ENCODE measurements at places on chromosomes 6 and 20. TPM values are rescaled to one million over a fixed set of nuclear protein-coding genes. Genes with fewer than 3 reads are reported as not detected.

Gene VIP
- not detected for polyA plus RNA-seq

DNA sequence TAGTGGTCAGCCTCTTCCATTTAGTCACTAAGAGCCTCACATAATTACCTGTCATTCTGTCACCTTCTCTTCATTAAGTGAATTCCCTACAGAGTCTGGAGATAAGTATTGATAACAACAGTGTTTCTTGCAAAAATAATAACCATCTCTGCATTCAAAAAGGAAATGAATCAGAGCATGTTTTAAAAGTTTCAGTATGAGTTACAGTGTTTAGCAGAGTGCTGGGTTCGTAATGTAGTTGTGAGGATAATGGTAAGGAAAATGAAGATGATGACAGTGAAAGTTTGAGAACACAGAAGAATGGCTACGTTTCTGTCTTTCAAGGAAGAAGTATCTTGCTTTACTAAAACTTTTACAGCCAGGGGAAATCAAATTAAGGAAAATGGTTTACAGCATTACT lies 31.3 kb downstream of the GPRC6A start:
- no peak overlapping the region for H3K4me3 ChIP-seq
- H3K36me3 ChIP-seq: no peaks in the 10 kb centered on the region

DNA sequence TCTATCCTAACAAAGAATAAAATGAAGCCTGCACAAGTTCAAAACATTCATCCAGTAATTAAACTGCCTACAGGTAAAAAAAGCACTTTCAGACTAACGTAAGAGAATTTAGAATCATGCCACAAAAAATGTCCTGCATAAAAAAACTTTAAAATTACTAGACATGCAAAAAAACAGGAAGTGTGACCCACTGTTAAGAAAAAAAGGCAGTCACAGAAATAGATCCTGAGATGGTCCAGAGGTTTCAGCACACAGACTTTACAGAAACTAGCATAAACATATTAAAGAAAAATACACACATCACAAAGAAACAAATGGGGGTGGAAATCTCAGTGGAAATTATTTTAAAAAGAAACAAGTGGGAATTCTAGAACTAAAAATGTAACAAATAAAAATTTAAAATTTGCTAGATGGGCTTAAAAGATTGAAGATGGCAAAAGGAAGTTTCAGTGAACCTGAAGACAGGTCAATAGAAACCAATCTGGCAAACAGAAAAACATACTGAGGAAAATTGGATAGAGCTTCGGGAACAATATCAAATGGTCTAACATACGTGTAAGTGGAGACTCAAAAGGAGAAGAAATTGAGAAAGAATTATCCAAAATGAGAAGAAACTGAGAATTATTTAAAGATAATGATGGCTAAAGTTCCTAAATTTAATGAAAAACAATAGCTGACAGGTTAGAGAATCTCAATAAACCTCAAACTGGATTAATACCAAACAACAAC lies 3.4 kb upstream of the ZNF133 start:
- no peaks in the 10 kb centered on the region for H3K27me3 ChIP-seq
- H3K36me3 ChIP-seq: no peaks in the 10 kb centered on the region
- DNase-seq: no peak
- peaks cover 3% of the 10 kb centered on the region for H3K4me1 ChIP-seq

- no peak overlapping the region for H3K4me3 ChIP-seq
Measured at GRCh38 chr6:68834551-68834950, 199.5 kb downstream of the ADGRB3 start.

DNA sequence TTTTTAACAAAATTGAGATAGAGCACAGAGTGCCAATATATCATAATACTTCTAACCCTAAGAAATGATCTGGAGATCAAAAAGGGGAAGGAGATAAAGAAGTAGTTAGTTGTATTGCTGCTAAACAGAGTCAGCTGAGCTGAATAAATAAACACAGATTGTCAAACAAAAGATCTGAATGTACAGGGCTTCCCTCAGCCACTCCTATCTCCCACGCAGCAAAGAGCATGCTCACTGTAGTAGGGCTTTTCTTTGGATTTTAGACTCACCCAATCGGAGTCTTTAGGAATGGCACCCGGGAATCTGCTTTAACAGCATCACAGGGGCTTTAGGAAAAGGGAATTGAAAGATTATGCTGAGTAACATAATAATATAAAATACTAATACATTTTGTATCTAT lies 222.2 kb upstream of the STXBP5 start:
- H3K27ac ChIP-seq: no peak overlapping the region
- H3K27me3 ChIP-seq: no peaks in the 10 kb centered on the region
- H3K4me1 ChIP-seq: peaks cover 5% of the 10 kb centered on the region
- DNase-seq: no peak

Gene TUBB2B
- 6.1 TPM for polyA plus RNA-seq

GRCh38 chr20:38226553-38226952 lies 34.0 kb downstream of the KIAA1755 start:
- no peaks in the 10 kb centered on the region for H3K36me3 ChIP-seq
- H3K4me3 ChIP-seq: no peak overlapping the region
- peaks cover 4% of the 10 kb centered on the region for H3K4me1 ChIP-seq
- H3K27ac ChIP-seq: no peak overlapping the region

Gene CLPSL2
- not detected for polyA plus RNA-seq

- H3K4me3 ChIP-seq: no peak overlapping the region
- 0 out of 2 replicates have a peak, but pooled peaks cover 4% of the 10 kb centered on the region for H3K27me3 ChIP-seq
- no peaks in the 10 kb centered on the region for H3K36me3 ChIP-seq
- no peak for DNase-seq
- H3K27ac ChIP-seq: no peak overlapping the region
Measured at GRCh38 chr6:129981598-129981997, 36.8 kb upstream of the L3MBTL3 start.

- no peak overlapping the region for H3K27ac ChIP-seq
- H3K4me3 ChIP-seq: no peak overlapping the region
Measured at GRCh38 chr6:158022749-158023596, 41.3 kb downstream of the SYNJ2 start.

- no peaks in the 10 kb centered on the region for H3K36me3 ChIP-seq
- peaks cover 11% of the 10 kb centered on the region for H3K4me1 ChIP-seq
- no peak overlapping the region for H3K4me3 ChIP-seq
- no peak overlapping the region for H3K27ac ChIP-seq
Measured at GRCh38 chr20:46222521-46223007, 85.7 kb downstream of the CDH22 start.

Gene ULBP3
- not detected for polyA plus RNA-seq

GRCh38 chr6:98787961-98788360 lies 46.4 kb upstream of the POU3F2 start:
- no peak for DNase-seq
- no peak overlapping the region for H3K4me3 ChIP-seq
- no peaks in the 10 kb centered on the region for H3K36me3 ChIP-seq
- H3K4me1 ChIP-seq: no peaks in the 10 kb centered on the region
- no peak overlapping the region for H3K27ac ChIP-seq

GRCh38 chr6:120378582-120379220 lies 955.6 kb downstream of the TBC1D32 start:
- no peaks in the 10 kb centered on the region for H3K36me3 ChIP-seq
- no peaks in the 10 kb centered on the region for H3K4me1 ChIP-seq
- H3K4me3 ChIP-seq: no peak overlapping the region
- no peak overlapping the region for H3K27ac ChIP-seq

DNA sequence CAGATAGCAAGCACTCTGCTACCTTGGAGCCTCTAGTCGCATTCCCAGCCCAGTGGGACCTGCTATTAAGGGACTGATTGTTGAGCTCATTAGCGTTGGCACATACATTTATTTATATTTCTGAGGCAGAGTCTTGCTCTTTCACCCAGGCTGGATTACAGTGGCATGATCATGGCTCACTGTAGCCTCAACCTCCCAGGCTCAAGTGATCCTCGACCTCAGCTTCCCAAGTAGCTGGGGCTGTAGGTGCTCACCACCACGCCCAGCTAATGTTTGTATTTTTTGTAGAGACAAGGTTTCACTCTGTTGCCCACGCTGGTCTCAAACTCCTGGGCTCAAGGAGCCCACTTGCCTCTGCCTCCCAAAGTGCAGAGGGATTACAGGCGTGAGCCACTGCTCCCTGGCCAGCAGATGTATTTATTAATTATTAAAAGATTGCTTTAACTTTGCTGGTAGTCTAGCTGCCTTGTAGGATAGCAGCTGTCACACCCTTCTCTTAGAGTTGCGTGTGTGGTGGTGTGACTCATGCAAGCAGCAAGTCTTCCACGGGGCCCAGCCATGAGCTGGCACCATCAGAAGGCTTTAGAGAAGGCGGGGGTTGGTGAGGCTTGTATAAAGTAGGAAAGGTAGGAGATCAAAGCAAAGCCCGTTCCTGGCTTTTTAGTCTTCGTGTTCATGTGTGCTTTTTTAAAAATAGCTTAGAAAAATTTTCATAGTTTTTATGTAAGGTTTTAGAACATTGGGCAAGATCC lies 16.5 kb downstream of the ACTR5 start:
- H3K27ac ChIP-seq: no peak overlapping the region
- H3K36me3 ChIP-seq: peaks cover 83% of the 10 kb centered on the region
- H3K4me3 ChIP-seq: no peak overlapping the region

- no peaks in the 10 kb centered on the region for H3K4me1 ChIP-seq
- H3K4me3 ChIP-seq: no peak overlapping the region
- no peak for DNase-seq
- peak overlapping the region; percentile 46 for H3K27ac ChIP-seq
Measured at GRCh38 chr6:136772685-136773472, 19.4 kb downstream of the MAP3K5 start.

DNA sequence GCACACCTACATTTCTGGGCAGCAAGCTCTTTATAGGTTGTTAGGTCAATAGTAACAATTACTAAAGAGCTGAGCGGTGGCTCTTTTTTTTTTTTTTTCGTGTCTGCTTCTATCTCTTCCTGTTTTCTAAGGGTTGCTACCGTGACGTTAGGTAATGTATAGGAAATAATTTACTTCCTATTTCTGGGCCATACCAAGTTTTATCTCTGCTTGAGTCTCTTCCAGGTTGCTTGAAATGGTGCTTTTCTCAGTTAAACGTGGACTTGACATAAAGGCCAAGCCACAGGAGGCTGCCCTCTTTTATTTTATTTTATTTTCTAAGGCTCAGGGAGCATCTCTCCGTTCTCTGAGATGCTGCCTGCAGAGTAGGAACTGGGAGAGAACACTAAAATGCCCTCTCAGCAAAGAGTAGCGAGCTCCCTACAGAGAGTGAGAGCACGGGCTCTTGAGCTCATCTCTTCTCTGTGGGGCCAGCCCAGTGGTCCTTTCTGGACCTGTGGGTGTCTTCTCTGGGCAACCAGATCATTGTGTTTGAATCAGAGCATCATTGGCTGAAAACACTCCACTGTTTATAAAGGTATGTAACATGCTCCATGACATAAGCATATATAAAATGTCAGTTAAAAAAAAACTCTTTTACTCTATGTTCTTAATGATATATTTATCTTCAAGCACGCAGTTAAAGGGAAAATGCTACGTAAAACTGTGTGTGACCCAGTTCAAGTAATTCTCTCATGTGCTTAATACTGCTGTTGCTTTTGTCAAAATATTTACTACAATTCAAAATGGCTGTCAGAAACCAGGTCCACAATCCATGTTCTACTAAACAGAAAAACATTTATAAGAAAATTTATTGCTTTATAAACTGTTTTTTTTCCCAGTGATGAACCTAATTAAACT lies at the start of gene ZNF831:
ZNF831 (plus strand) TSS at position 191 of the 900 bp plus-strand sequence. CDS start 27,199 bp downstream, outside the sequence.
- no peaks in the 10 kb centered on the region for H3K4me1 ChIP-seq
- no peak within 1 kb of the TSS for H3K4me3 ChIP-seq
- H3K27me3 ChIP-seq: no peaks in the 10 kb centered on the region
- no peak within 1 kb of the TSS for H3K27ac ChIP-seq
- H3K36me3 ChIP-seq: no peaks in the 10 kb centered on the region
- DNase-seq: no peak

GRCh38 chr6:3001773-3002293 lies 2.1 kb downstream of the NQO2 start:
- H3K4me3 ChIP-seq: peak overlapping the region; percentile 86
- peak overlapping the region; percentile 69 for H3K27ac ChIP-seq
- H3K36me3 ChIP-seq: peaks cover 46% of the 10 kb centered on the region
- peak; percentile 69 for DNase-seq
- H3K4me1 ChIP-seq: peaks cover 27% of the 10 kb centered on the region

Gene RPL10A
- 3,237 TPM for polyA plus RNA-seq

- no peak overlapping the region for H3K4me3 ChIP-seq
- H3K36me3 ChIP-seq: no peaks in the 10 kb centered on the region
- H3K4me1 ChIP-seq: peaks cover 26% of the 10 kb centered on the region
- DNase-seq: peak; percentile 51
- H3K27me3 ChIP-seq: peaks cover 39% of the 10 kb centered on the region
- no peak overlapping the region for H3K27ac ChIP-seq
Measured at GRCh38 chr20:62576815-62577489, 65.4 kb upstream of the SLCO4A1 start.

Gene CGAS
- 0.13 TPM for polyA plus RNA-seq

GRCh38 chr6:105744815-105745214 lies 341.3 kb upstream of the PRDM1 start:
- H3K27me3 ChIP-seq: no peaks in the 10 kb centered on the region
- H3K4me1 ChIP-seq: peaks cover 19% of the 10 kb centered on the region
- no peaks in the 10 kb centered on the region for H3K36me3 ChIP-seq

GRCh38 chr6:118952683-118953082 lies 17.7 kb upstream of the MCM9 start:
- no peak overlapping the region for H3K27ac ChIP-seq
- H3K4me3 ChIP-seq: no peak overlapping the region
- H3K4me1 ChIP-seq: no peaks in the 10 kb centered on the region
- no peak for DNase-seq

GRCh38 chr20:56217829-56218228 lies 30.7 kb upstream of the MC3R start:
- no peak overlapping the region for H3K4me3 ChIP-seq
- H3K27me3 ChIP-seq: no peaks in the 10 kb centered on the region
- DNase-seq: no peak
- no peaks in the 10 kb centered on the region for H3K36me3 ChIP-seq

- H3K4me1 ChIP-seq: peaks cover 14% of the 10 kb centered on the region
- no peak overlapping the region for H3K27ac ChIP-seq
- DNase-seq: no peak
- no peaks in the 10 kb centered on the region for H3K27me3 ChIP-seq
- no peak overlapping the region for H3K4me3 ChIP-seq
Measured at GRCh38 chr6:4797587-4797986, 21.4 kb downstream of the CDYL start.

DNA sequence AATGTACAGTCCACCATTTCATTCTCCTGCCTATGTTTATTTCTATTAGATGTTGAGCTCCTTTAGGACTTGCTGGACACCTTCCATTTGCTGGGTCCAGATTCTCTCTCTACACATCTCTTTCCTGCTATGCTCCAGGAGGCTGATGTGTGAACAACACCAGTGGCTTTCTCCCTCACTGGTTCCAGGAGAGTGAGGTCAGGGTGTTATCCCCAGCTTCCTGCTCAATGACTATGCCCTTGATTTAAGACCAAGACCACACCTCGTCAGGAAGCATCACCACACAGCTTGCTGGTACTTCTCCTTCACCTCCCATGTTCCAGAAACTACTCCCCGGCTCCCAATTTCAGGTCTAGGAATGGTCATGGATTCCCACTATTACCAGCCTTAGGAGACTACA lies 31.3 kb upstream of the E2F3 start:
- no peaks in the 10 kb centered on the region for H3K27me3 ChIP-seq
- DNase-seq: no peak
- H3K4me1 ChIP-seq: peaks cover 6% of the 10 kb centered on the region
- no peak overlapping the region for H3K4me3 ChIP-seq
- no peaks in the 10 kb centered on the region for H3K36me3 ChIP-seq
- no peak overlapping the region for H3K27ac ChIP-seq

Gene HRH3
- not detected for polyA plus RNA-seq

Gene SIRPA
- 0.09 TPM for polyA plus RNA-seq

All from K562 (cell line).